ENCODE measurements at places on chromosomes 16 and 17.

DNA sequence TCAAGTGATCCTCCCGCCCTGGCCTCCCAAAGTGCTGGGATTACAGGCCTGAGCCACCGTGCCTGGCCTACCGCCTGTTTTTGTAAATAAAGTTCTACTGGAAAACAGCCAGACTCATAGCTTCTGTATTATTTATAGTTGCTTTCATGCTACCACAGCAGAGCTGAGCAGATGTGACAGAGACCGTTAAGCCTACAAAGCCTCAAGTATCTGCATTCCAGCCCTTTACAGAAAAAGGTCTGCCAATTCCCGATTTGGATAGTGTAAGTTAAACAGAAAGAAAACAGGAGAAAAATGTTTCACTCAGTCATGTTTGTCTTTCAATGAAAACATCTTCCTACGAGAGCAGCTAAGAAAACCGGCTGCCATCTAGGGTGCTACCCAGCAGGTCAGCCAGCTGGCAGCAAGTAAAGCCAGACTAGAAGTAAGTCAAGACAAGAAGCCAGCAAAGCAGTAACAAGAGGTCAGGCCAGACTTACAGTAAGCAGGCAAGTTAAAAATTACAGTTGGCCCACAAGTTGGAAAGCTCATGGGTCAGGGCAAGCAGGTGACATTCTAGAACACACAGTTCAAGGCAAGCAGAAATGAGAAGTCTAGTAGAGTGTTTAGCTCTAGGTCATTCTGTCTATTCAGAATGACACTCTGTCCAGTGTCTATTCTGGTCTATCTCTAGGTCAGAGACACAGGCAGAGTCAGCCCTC lies 17.7 kb downstream of the NCBP3 start:
- DNase-seq: no peak

DNA sequence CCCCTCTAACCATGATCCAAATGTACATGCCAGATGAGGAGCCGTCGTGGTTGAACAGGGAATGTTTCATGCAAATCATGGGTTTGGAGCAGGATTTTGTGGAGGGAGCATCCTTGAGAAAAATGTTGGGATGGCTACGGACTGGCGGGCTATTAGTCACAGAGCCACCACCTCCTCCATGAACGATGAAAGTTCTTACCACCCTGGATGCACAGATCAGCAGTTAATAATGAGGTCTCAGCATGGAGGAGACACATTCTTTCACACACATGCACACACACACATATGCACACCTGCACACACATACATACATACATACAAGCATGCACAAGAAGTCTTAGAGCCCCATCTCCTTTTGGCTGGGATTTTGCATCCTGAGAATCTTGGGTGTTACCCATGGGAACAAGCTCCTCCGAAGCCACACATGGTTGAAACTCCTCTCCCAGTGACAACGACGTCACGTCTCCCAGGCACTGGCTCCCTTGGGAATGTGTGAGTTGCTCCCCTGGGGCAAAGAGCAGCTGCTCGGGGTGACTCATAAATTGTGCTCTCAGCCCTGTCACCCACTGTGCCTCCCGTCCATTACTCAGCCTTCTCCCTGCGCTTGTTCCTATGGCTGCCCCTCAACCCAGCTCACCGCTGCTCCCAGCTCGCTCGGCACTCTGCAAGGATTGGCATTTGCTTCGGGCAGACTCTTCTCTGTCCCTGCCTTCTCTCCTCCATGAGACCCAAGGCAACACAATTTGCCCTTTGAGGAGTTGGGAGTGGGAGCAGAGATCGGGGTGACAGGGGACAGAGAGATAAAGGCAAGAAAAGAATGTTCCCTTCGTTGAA lies 344.6 kb downstream of the SOX9 start:
- DNase-seq: peak; percentile 94

DNA sequence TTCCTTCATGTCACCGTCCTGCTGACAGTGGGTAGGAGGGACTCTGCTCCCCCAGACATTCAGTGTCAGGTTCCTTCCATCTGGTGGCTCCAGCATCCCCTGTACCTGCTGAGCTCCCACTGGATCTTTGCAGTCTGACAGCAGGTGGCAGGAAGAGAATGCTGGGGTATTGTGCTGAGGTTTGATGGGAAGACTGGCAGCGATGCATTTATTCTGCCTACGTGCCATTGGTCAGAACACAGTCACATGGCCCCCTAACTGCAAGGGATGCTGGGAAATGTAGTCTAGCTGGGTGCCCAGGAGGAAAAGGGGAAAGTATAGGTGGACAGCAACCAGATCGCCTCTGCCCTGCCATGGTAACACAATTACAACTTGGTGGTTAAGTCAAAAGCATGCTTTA lies 44.4 kb downstream of the IRX3 start:
- peak; percentile 16 for DNase-seq

GRCh38 chr17:73378974-73379470 lies 67.2 kb upstream of the CDC42EP4 start:
- DNase-seq: no peak

DNA sequence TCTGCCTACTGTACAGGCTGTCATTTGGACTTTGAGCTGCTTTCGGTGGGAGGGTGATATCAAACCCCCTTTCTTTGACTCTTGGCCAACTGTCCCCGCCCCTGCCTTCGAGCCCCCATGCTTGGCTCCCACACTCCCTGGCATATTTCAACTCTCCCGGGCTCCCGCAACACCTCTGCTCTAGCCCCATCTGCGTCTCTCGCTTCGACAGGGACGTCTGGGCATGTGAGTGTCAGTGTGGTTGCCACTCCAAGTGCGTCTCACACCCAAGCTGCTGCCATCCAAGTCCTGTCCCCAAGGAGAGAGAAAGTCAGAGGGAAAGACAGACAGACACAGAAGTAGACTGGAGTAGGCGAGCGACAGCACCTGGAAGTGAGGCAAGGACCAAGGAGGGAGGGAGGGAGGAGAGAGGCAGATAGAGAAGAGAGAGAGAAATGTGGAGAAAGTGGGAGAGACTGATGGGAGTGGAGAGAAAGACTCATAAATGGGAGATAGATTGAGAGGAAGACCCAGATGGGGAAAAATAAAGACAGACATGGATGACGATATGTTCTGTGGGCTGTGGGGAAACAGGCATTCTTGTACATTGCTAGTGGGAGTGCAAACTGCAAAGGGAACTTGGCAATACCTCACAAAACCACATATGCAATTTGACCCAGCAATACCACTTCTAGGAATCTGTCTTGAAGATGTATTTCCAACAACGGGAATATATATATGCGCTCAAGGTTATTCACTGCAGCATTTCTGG lies 11.8 kb downstream of the STARD3 start:
- no peak for DNase-seq

GRCh38 chr16:85567101-85567866 lies 45.8 kb upstream of the GSE1 start:
- no peak for DNase-seq

DNA sequence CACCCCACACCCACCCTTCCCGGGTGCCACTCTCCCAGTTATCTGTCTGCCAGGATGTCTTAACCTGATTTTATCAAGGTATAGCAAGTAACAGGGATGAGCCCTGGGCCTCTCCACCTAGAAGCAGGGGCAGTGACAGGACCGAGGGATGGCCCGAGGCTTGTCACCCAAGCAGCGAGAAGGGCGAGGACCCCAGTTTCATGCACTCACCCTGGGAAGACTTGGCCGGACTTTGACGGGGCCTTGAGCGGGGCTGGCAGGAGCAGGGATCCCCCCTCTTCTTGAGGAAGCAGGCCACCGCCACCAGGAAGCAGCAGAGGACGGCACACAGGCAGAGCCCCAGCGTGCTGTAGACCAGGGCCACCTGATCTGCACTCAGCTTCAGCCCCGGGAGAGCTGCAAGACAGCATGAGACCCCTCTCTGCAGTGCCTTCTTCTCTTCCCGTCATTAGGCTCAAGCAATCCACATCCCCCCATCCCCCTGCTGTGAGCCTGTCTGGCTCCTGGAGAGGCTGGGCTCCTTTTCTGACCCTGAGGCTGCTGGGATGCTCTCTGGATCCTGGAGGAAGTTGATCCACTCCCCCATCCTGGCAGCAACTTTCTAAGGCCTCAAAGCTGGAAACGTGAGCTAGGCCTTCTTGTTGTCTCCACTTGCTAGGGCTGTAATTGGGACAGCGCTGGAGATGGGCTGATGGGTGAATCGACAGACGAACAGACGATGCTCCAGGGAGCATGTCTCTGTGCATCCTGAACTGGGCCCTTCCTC lies 31.6 kb downstream of the TNFRSF13B start:
- no peak for DNase-seq

DNA sequence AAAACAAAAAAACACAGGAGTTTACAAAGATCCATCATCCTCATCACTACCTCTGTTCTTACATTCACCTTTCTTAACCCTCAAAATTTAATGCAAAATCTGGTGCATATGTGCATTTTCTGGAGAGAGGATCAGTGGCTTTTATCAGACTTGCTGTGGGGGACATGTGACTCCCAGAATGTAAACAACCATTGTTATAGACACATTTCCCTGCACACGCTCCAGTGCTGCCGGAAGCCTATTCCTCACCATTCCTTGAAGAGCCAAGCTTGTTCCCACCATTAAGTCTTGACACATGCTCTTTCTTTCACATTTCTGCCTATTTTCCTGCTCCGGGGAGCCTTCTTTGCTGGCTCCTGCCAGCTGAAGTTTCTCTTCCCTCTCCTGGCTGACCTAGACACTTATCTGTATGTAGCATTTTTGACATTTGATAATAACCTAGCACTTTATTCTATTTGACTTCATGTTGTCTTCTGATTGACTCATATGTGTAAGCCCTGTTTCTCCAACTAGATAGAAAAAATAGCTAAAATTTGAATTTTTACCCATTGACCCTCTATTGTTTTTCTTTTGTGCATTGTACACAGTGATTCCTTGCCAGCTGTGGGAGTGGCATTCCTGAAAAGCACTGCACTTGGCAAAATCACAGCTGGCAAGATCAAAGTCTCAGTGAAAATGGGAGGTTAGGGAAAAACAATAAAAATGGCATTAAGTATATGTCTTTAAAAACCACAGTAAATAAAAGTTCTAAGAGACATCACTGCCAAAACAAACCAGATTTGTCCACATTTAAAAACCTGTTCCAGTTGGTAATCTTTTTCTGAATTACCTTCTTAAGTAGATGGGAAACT lies 76.8 kb upstream of the CIBAR2 start:
- DNase-seq: no peak

DNA sequence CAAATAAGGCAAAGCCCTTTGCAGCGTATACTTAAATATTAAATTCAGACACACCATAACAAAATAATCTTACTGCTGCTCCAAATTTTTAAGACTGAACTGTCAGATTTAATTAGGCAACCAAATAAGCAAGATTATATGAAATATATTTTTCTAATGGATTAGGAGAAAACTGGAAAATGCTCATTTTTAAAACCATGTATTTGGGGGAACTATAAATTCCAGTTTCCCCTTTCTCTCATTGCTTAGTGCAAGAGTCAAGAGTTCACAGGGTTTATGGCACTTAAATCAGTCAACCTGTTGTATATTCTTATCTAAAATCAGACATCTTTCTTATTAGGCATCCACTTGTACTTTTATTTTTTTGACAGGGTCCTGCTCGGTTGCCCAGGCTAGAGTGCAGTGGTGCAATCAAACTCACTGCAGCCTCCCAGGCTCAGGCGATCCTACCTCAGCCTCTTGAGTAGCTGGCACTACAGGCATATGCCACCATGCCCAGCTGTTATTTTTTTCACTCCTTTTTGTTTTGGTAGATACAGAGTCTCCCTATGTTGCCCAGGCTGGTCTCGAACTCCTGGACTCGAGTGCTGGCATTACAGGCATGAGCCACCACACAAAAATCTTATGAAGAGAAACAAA lies 2.1 kb upstream of the KANSL1 start:
- DNase-seq: no peak

GRCh38 chr17:12667299-12667958 lies 1.7 kb downstream of the MYOCD start:
- peak; percentile 49 for DNase-seq

DNA sequence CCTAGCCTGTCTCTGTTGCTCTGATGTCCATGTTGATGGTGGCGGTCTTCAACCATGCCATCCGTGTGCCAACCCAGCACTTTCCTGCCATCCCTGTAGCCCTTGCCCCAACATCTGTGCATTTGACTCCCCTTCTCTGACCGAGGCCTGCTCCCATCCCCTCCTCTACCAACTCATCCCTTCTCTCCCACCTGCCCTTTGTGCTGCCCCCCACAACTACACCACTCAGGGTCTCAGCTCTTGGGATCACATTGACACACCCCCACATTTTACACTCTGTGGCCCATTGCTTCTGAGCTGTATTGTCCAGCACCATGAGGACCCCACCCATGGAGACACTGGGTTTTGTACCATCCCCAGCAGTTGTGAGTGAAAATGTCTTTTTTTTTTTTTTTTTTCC lies 11.6 kb downstream of the HS3ST3B1 start:
- DNase-seq: no peak

GRCh38 chr16:82991966-82992675 lies 365.4 kb downstream of the CDH13 start:
- DNase-seq: no peak

DNA sequence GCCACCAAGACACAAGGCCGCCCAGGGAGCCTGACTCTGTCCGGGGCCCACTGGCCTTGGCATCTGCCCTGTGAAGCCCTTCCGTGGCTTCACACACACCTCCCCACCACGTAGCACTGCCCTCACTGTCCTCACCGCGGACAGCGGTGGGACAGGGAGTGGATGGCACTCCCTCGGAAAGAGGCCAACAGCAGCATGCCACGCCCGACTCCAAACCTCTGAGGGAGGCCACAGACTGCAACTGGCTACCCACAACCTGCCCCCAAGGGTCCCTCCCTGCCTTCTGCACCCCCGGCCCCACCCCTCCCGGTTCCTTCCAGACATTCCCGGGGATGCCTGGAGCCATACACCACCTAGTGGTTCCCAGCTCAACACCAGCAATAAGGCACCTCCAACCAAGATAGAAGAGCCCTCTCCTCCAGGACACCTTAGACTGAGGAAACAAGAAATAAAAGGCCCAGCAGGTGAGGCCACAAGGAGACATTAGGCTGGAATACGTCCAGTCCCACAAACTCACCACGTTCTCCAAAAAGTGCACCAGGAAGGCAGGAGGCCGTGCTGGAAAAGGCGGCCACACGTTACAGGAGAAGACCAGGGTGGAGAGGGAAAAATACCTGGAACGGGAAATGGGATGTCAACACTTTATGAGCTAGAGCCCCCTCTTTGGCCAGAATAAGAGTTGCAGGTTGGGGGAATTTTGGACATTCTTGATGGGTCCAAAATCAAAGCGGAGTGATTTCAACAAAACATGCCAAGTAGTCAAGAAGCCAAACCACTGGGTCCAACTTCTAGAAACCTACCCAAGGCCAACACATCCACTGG lies 310.0 kb downstream of the SOX9 start:
- no peak for DNase-seq

All from urothelium cell line (cell line).